ENCODE measurements at places on chromosomes 16 and 17. TPM values are rescaled to one million over a fixed set of nuclear protein-coding genes. Genes with fewer than 3 reads are reported as not detected.

PYCARD gene
- polyA plus RNA-seq, result 52.4 TPM

GRCh38 chr17:33888455-33888854, 366.6 kb upstream of the CCL2 start:
- DNase-seq, result no peak

EPN3 gene
- polyA plus RNA-seq, result not detected

BHLHA9 gene
- polyA plus RNA-seq, result not detected

SMTNL2 gene
- not detected for polyA plus RNA-seq

DNA sequence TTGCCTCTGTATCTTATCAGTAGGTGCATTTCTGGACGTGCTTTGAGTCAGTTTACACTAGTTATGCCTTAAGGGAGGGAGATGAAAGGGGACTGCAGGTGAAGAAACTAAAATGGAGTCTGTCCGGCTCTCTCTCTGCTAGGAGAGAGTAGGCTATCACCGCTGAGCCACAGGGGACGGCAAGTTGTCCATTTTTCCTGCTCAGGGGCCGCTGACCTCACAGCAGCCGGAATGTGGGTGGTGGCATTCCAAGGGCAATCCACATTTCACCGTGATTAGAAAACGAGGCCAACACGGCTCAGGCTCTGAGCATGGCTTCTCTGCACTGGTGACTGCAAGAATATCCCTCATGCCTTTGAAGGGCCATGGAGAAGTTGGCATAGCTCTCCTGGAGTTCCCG, 19.0 kb upstream of the KLHDC4 start:
- no peak for DNase-seq

- no peak for DNase-seq
Measured at GRCh38 chr17:40828454-40829044, 6.1 kb upstream of the KRT10 start.

GRCh38 chr16:65111306-65111705, 10.6 kb downstream of the CDH11 start:
- DNase-seq, result no peak

- DNase-seq, result no peak
Measured at GRCh38 chr17:60416368-60416925, 5.8 kb upstream of the CHCT1 start.

- DNase-seq, result no peak
Measured at GRCh38 chr17:74202938-74203337, 540 bp upstream of the RPL38 start.
